ENCODE measurements at places on chromosomes 5 and 9.

GRCh38 chr5:137516251-137516797, 17.2 kb upstream of the SPOCK1 start:
- no peak for DNase-seq

DNA sequence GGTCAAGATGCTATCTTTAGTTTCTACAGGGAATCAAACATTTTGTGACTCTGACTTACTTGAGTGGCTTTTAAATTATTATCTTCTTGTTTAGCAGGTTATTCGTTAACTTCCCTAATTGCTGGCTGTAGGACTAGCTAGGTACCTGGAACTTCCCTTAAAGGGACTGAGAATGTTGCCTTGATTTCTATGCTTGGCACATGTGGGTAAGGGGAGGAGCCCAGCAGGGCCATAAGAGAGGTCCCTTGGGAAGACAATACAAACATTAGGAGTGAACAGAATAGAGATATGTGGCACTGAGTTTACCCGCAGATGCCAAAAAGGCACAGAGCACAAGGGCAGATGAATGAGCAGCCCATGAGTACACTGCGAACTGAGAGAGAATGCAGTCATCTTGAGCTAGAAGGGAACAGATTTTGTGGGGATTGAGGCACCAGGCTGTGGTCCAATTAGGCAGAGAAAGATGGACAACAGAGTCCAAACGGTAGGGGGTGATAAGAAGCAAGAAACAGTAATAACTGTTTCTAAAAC, 9.8 kb downstream of the CKMT2 start:
- DNase-seq = no peak

DNA sequence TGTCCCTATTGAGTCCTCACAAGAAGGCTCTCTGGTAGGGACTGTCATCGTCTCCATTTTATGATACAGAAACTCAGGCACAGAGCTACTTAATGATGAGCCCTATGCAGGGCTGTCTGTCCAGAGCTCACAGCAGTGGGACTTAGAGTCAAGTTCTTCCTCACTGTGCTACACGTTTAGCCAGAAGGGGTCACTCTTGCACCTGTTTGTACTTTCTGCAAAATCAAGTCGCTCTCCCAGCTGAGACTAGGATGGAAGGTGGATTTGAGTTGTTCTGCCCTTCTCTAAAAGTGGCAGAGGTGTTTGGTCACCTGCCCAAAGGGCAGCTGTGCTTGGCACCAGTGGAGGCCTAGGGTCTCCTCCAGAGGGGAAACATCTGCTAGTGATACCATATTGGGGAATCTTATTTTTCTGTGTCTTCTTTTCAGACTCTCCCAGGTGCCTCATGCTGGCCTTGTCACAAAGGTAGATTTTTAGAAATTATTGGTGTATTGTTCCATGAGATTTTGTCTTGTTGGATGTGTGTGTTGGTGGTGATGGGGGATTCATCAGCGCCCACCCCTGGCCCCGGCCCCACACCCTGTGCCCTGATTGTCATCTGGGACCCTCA, 104.2 kb downstream of the PPARGC1B start:
- peak; percentile 24 for DNase-seq

GRCh38 chr9:94996641-94997040, 270.1 kb downstream of the AOPEP start:
- no peak for DNase-seq

DNA sequence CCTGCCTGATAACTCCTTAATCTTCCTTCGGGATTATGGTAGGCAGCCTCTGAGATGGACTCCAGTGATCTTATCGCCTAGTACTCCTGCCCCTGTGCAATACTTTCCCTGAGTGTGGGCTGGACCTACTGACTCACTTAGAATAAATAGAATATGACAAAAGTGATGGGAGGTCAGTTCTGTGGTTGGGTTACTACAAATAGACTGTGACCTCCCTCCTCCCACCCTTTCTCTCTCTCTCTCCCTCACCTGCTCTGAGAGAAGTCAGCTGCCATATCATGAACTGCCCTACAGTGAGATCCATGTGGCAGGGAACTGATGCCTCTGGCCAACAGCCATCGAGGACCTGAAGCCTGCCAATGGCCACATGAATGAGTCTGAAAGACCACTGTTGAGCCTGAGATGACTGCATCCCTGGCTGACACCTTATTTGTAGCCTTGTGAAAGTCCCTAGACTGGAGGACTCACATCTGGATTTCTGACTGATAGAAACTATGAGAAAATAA, 31.7 kb downstream of the NRG2 start:
- DNase-seq = no peak

All from HAP-1 (cell line).